ENCODE measurements at places on chromosomes 6 and 20. TPM values are rescaled to one million over a fixed set of nuclear protein-coding genes. Genes with fewer than 3 reads are reported as not detected.

The SF3B5 gene
- total RNA-seq, result 210 TPM

The PET117 gene
- 19.5 TPM for total RNA-seq

The NKX2-2 gene
- total RNA-seq, result not detected

The CDH22 gene
- 0.03 TPM for total RNA-seq

The WTAP gene
- total RNA-seq, result 66.5 TPM

The GCLC gene
- 112 TPM for total RNA-seq

The MTHFD1L gene
- 38.7 TPM for total RNA-seq

The RCAN2 gene
- not detected for total RNA-seq

The SPINT4 gene
- not detected for total RNA-seq

Measured in A549 treated with CORT108297 at 1 μM for 4 hours (cell line).